ENCODE measurements at places on chromosomes 3 and 15.

GRCh38 chr3:2300938-2301337 lies 202.3 kb downstream of the CNTN4 start:
- DNase-seq: no peak

DNA sequence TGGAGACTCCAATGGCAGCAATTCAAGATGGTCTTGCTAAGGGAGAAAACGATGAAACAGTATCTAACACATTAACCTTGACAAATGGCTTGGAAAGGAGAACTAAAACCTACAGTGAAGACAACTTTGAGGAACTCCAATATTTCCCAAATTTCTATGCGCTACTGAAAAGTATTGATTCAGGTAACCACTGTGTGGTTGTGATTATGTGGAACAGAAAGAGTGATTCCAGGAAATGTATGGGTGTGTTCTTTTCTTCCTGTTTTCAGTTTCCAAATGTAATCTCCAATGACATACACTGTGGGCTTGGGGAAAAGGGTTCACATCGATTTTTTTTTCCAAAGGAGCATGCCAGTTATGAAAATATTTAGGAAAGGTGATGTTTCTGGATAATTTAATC lies 10.9 kb downstream of the SCG3 start:
- no peak for DNase-seq

- DNase-seq: no peak
These were observed 31.6 kb upstream of the CLASP2 start for GRCh38 chr3:33749546-33750210.

- no peak for DNase-seq
These were observed 31.4 kb downstream of the GTF2E1 start for GRCh38 chr3:120773932-120774331.

DNA sequence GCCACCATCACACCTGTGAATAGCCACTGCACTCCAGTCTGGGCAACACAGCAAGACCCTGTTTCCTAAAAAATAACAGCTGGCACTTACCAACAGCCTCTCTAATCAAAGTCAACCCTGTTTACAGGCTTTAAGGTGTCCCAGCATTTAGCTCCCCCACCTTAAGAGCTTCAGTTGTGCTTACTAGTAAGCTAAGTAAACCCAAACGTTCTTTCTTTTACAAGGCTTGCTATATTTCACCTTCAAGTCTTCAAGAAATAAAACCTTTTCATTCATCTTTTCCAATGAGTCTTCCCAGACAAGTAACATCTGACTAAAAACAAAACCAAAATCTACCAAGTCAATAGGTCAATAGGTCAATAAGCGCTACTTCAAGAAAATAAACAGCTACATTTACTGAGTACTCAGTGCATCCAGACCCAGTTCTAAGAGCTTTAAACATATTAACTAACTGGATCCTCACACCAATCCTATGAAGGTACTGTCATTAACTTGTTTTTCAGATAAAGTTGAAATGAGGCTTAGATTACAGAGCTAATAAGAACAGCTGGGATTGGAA lies 62.4 kb downstream of the PBRM1 start:
- DNase-seq: no peak

DNA sequence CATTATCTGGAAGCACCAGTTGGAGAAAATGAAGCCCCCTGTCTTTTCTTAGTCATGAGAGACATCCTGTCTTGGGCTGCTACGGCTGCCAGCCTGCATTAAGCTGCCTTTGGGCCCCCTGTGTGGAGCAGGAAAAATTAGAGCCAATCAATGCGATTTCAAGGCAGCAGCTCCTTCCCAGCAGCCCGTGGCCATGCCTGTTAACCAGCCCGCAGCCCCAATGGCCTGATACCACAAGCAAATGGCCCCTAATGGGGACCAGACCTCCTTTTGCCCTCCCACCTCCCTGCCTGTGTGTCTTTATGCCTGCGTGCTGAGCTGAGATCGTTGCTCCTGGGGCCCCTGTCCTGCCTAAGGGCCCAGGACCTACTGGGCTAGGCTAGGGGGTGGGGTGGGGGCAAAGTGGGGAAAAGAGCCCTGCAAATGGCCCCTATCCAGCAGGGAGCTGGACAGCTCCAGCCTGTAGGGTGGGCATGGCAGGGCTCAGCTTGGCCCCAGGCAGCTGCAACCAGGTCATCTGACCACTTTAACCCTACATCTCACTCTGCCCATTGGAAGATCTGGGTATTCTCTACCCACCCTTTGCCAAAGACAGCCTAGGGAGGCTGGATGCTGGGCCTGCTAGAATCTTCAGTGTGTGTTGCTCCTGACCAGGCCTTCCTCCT lies 53.8 kb upstream of the MRPS22 start:
- no peak for DNase-seq

- DNase-seq: peak; percentile 77
These were observed 165.4 kb downstream of the SSR3 start for GRCh38 chr3:156389449-156389950.

DNA sequence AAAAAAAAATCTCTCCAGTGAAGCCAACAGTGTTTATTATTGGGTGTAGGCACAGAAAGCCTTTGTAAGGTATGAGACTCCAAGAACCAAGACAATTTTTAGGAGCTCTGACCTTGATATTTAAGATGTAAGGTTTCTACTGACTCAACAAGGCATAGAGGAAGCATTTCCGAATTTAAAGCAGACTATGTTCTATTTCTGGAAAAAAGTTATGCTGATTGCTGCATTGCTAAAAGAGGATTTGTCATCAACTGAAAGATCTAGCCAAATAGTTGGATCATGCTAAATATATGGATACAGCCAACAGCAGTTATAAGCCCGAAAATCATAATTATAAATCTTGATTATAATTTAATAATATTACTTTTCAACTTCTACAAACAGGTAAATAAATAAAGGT lies 53.3 kb upstream of the MELTF start:
- no peak for DNase-seq

GRCh38 chr3:44420676-44421075 lies 56.8 kb downstream of the ZNF445 start:
- no peak for DNase-seq

- no peak for DNase-seq
These were observed 10.6 kb downstream of the FAM131A start for GRCh38 chr3:184348057-184348382.

DNA sequence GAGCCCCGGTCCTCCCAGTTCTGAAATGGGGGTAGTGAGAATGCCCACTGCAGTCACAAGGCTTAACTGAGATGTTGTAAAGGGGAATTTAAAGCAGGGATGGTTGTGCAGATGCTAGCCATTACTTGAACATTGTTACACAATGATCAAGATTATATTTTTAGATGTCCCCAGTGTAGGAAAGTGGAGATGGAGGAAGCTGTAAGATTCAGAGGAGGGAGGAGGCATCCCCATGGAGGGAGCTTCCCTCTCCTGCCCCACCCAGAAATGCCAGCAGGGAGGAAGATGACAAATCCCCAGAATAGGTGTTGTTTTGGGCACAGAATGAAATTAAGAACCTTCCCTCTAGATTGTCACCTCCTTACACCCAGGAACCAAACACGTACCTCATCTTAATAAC lies 46.1 kb downstream of the EFCAB12 start:
- no peak for DNase-seq

DNA sequence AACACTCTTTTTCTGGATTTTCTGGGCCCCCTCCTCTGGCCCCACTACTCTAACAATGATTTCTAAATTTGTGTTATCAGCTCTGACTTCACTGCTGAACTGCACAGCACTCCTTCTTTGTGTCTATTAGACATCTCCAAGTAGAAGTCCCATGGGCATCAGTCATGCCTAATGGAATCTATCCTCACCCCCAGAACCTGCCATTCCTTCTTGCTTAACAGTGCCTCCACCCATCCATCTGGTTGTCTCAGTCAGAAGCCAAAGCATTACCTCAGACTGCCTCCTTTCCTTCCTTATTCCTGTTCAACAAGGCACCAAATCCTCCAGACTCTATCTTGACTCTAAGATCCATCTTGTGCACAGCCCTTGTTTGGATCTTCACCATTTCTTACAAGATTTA lies 36.2 kb downstream of the SSR3 start:
- no peak for DNase-seq

GRCh38 chr3:189137416-189137815 lies 34.4 kb upstream of the TPRG1 start:
- DNase-seq: no peak

DNA sequence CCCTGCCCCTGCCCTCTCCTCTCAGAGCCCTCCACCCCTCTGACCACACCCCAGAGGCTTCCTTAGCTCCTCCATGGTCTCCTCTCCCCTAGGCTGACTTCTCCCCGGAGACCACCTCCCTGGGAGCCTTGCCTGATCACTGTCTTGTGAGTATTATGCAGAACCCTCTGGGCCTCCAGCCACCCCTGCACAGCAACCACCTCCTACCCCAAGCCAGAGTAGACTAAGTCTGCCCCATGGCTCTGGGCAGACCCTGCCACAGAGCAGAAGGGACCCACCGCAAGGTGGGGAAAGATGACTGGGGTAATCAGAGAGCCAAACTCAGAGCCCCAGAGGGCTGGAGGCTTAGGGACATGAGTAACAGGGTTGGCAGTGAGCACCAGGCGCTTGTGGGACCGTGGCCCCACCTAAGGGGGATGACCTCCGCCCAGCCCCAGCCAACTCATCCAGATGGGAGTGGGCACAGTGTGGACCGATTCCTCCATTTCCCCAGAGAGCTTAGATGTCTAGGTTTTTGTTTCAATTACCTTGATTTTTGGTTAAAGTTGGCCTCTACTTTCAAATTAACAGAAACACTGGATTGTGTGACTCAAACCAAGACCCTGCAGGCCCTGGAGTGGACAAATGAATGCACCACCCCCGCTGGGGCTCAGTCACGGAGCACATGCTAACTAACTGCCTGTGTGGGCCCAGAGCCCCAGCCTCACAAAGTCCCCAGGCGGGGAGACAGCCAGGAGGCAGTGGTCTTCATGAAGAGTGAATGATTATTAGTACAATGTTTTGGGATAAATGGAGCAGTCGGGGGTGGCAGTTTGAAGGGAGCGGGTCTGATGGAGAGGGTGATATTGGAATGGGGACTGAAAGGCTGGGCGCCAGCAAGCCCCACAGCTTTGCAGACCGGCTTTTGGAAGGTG lies 119.4 kb upstream of the PRR20G start:
- no peak for DNase-seq

DNA sequence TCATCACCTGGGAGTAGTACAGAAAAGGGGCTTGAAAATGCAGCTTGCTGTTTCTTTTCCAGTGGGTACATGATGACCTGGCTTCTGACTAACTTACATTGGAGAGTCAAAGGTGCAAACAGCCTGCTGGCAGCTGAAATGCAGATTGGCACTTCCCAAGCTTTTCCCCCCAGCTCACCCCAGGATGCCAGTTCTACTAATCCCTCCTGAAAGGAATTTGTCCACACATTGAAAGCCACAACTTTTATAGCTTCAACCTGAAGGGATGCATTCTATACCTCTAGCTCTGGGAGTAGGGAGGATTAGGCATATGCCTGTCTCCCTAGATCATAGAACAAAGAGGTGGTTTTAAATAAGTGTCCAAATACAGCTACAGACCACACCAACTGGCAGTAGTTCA lies 281.7 kb downstream of the EFHB start:
- no peak for DNase-seq

GRCh38 chr3:52681596-52681995 lies 4.1 kb downstream of the PBRM1 start:
- DNase-seq: no peak

- peak; percentile 92 for DNase-seq
These were observed 69.3 kb downstream of the RAB11A start for GRCh38 chr15:65938604-65939003.

DNA sequence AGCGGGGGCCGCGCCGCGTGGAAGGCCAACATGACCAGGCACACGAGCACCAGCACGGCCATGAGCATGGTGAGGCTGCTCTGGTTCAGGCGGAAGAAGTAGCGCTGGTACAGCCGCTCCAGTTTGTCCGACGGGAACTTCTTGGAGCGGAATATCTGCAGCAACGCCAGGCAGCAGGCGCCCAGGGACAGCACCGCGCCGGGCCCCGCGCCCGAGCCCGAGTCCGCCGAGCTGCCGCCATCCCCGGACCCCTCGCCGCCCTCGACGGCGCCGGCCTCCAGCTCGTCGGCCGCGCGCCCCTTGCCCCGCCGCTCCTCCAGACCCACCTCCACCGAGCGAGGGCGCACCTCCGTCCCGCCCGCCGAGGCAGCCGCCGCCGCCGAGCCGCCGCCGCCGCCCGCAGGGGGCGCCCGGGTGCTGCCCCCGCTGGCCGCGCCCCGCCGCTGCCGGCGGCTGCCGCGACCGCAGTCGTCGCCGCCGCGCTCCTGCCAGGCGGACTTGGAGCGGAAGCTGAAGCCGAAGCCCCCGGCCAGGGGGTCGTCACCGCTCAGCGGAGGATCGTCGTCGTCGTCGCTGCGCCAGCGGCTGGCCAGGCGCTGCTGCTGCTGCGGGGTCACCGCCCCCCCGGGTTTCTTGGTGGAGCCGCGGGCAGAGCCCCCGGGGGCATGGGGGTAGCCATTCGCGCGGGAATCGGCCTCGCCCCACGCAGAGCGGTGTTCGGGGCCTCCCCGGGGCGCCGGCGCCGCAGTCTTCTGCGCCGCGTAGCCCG lies 957 bp downstream of the ADCY5 start:
- peak; percentile 21 for DNase-seq

- DNase-seq: peak; percentile 19
These were observed 22.5 kb downstream of the GLB1 start for GRCh38 chr3:33074217-33075067.

DNA sequence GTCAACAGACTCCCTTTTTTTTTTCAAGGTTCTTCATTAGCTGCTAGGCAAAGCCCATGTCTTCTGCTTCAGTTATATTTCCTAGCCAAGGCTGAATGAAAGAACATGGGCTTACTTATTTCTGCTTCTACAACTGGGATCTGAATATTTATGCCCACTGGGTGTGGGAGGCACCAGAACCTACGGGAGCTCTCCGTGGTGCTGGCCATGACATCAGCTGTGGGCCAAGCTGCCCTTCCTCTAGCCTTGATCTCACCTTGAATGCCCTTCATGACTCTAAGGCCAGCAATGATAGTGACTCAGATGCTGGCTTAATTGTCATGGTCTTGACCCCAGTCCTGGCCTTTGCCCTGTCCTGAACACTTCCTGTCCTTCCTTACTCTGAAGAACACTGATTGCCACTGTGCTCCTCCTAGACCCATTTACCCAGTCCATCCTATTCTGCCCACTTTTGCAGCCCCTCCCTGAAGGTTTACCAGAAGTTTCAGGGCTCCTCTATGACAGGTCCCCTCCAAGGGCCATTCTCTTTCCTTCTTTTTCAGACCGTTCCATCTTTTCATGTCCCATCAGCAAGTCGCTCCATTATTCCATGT lies 32.8 kb upstream of the PRR20G start:
- no peak for DNase-seq

DNA sequence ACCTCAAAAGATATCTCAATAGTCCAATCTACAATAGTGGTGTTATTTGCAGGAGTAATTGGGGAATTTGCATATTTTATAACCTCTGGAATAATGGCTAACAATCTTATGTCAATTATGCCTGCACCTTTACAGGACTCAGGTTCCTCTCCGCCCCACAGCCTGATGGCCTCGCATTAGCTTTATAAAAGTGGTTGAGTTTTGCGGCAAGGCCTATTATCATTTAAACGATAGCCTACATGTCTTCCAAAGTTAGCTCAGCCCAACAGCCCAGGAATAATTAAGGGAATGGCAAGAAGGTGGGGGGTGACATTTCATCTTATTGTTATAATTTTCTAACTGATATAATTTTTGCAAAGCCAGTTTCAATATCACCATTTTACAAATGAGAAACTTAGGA lies 97.3 kb downstream of the RTP4 start:
- DNase-seq: no peak

- DNase-seq: no peak
These were observed 150.3 kb downstream of the SLC9A9 start for GRCh38 chr3:143697975-143698374.

- DNase-seq: no peak
These were observed 47.8 kb downstream of the TNFAIP8L3 start for GRCh38 chr15:51046799-51047449.
